ENCODE measurements at places on chromosomes 2 and 18. TPM values are rescaled to one million over a fixed set of nuclear protein-coding genes. Genes with fewer than 3 reads are reported as not detected.

The SPEG gene
- 4.6 TPM for total RNA-seq

The TMEM200C gene
- total RNA-seq: 0.92 TPM

The FECH gene
- 43.1 TPM for total RNA-seq

GRCh38 chr2:189402932-189403331 lies 38.3 kb upstream of the WDR75 start:
- no peak for DNase-seq

- DNase-seq: no peak
These were observed 69.3 kb upstream of the CHN1 start for GRCh38 chr2:175074478-175074877.

GRCh38 chr18:69968039-69968438 lies 20.4 kb upstream of the CD226 start:
- DNase-seq: no peak

DNA sequence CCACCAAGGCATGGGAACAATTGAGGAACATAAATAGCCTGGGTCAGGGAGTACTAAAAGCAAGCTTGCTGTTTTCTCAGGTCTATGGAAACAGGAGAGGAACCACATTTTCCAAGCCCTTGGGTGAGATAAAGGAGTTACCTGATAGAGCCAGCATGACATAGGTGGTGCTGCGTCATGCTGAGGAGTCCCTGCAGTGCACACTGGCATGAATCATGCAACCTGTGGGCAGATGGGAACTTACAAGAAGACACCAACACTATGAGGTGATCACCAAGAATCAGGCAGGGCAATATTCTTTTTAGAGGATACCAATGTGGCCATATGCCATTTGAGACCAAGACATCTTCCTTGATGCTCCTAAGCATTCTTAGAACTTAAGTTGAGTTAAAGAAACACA lies 531.8 kb downstream of the ZEB2 start:
- DNase-seq: no peak
